ENCODE measurements at places on chromosomes 12 and 14. TPM values are rescaled to one million over a fixed set of nuclear protein-coding genes. Genes with fewer than 3 reads are reported as not detected.

- no peak overlapping the region for H3K27ac ChIP-seq
- DNase-seq: no peak
- no peak overlapping the region for H3K4me3 ChIP-seq
- peaks cover 24% of the 10 kb centered on the region for H3K36me3 ChIP-seq
Observed at GRCh38 chr12:21483531-21483930, 17.9 kb downstream of the RECQL start.

GAS2L3 gene
- not detected for polyA plus RNA-seq

STXBP6 gene
- 0.61 TPM for polyA plus RNA-seq

DNA sequence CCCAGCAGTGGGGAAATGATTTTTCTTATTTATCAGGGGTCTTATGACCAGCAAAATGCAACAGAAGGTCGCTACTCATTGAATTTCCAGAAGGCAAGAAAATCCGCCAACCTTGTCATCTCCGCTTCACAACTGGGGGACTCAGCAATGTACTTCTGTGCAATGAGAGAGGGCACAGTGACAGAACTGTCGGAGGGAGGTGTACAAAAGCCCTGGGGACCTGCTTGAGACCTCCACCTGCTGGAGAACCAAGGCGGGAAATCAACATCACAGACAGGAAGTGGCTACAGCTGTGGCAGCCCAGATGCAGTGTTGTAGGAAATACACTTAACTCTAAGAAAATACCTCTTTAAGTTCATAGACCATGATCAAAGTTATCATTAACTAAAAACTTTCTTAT is 250.9 kb upstream of the OR4E1 start:
- H3K36me3 ChIP-seq: no peaks in the 10 kb centered on the region
- H3K4me3 ChIP-seq: peak overlapping the region; percentile 76
- H3K27ac ChIP-seq: peak overlapping the region; percentile 94

ETNK1 gene
- polyA plus RNA-seq: 14.0 TPM

LYZ gene
- polyA plus RNA-seq: 5.9 TPM

PIANP gene
- not detected for polyA plus RNA-seq

DNA sequence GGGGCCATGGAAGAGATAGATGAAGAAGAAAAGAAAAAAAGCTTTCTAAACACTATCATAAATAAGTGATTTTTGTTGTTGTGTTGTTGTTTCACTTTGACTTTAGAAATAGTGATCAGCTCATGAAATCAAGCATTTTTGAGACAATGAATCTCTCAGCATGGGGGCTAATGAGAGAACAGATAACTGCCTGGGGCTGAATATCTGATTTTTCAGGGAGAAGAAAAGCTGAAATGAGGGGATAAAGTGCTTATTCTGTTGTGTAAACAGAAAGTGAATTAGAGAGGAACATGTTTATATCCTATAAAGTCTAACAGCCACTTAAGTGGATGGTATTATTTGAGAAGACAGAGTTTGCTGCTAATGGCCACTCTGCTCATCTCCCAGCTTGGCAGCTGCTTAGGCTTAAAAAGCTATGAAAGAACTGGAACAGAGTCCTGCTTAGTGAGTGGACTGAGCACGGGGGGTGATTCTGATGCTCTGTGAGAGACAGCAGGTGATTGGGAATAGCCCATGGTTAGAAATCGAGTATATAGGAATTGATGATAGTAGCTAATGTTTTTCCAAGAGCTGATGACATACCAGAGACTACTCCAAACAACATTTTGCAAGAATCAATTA is 646.1 kb upstream of the TMEM132C start:
- H3K4me1 ChIP-seq: no peaks in the 10 kb centered on the region
- H3K27ac ChIP-seq: no peak overlapping the region
- no peak for DNase-seq
- H3K4me3 ChIP-seq: no peak overlapping the region
- H3K27me3 ChIP-seq: no peaks in the 10 kb centered on the region
- H3K36me3 ChIP-seq: no peaks in the 10 kb centered on the region

SLC7A7 gene
- polyA plus RNA-seq: 0.46 TPM

DNA sequence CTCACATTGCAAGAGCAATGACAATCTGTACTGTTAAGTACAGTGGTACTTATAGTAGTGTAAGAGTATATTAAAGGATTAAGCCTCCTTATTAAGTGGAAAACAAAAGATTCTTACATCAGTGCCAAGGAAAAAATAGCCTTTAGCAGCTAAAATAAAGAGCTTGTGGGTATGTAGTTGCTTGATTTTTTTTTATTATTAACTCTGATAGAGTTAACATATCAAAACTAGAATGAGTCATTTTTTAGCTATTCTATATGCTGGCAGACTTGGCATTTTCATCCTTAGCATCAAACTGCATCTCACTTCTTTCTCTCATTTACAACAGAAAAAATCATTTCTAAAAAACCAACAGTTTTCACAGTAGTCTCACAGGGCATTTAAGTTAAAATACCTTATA is 86.5 kb downstream of the ATP2B1 start:
- H3K4me3 ChIP-seq: no peak overlapping the region
- H3K36me3 ChIP-seq: peaks cover 8% of the 10 kb centered on the region
- DNase-seq: no peak
- no peaks in the 10 kb centered on the region for H3K4me1 ChIP-seq

GRCh38 chr12:15787778-15788177 is 1.4 kb downstream of the EPS8 start:
- peaks cover 12% of the 10 kb centered on the region for H3K4me1 ChIP-seq
- peak overlapping the region; percentile 95 for H3K4me3 ChIP-seq
- peaks cover 32% of the 10 kb centered on the region for H3K27me3 ChIP-seq
- H3K27ac ChIP-seq: no peak overlapping the region
- H3K36me3 ChIP-seq: no peaks in the 10 kb centered on the region
- DNase-seq: no peak

- H3K4me3 ChIP-seq: no peak overlapping the region
- no peak for DNase-seq
- no peak overlapping the region for H3K27ac ChIP-seq
- H3K36me3 ChIP-seq: no peaks in the 10 kb centered on the region
Observed at GRCh38 chr14:74538411-74539391, 45.1 kb downstream of the ISCA2 start.

- no peaks in the 10 kb centered on the region for H3K36me3 ChIP-seq
Observed at GRCh38 chr12:30138483-30138882, 354.7 kb upstream of the TMTC1 start.

TRHDE gene
- not detected for polyA plus RNA-seq

KLRF1 gene
- polyA plus RNA-seq: 0.83 TPM

NAV3 gene
- not detected for polyA plus RNA-seq

DNA sequence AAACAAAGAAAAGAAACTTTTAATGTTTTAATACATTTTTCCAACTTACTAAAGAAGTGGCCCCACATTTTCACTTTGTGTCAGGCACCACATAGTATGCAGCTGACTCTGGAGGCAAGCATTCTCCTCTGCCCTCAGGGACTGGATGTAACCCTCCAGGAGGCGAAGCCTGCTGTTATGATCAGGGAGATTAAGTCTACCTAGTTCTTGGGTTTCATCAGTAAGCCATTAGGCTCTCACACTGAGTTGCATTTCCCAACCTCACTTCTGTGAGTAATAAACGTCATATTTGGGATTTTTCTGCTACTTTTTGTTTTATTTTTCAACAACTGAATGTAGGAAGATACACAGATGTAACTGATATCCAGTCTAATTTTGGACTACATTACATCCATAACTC is 101.2 kb upstream of the LRFN5 start:
- H3K36me3 ChIP-seq: no peaks in the 10 kb centered on the region
- H3K4me1 ChIP-seq: no peaks in the 10 kb centered on the region
- no peaks in the 10 kb centered on the region for H3K27me3 ChIP-seq
- H3K4me3 ChIP-seq: no peak overlapping the region
- DNase-seq: no peak

KRT78 gene
- not detected for polyA plus RNA-seq

GRIP1 gene
- polyA plus RNA-seq: 4.2 TPM

- no peaks in the 10 kb centered on the region for H3K4me1 ChIP-seq
- no peak overlapping the region for H3K4me3 ChIP-seq
- H3K36me3 ChIP-seq: peaks cover 7% of the 10 kb centered on the region
- no peaks in the 10 kb centered on the region for H3K27me3 ChIP-seq
- no peak for DNase-seq
Observed at GRCh38 chr14:92994942-92995341, 72.0 kb downstream of the CHGA start.

KERA gene
- not detected for polyA plus RNA-seq

GRCh38 chr12:126883697-126884096 is 1383.3 kb upstream of the TMEM132C start:
- no peaks in the 10 kb centered on the region for H3K4me1 ChIP-seq
- peaks cover 4% of the 10 kb centered on the region for H3K27me3 ChIP-seq
- DNase-seq: no peak
- no peaks in the 10 kb centered on the region for H3K36me3 ChIP-seq
- H3K4me3 ChIP-seq: no peak overlapping the region
- H3K27ac ChIP-seq: no peak overlapping the region

DNA sequence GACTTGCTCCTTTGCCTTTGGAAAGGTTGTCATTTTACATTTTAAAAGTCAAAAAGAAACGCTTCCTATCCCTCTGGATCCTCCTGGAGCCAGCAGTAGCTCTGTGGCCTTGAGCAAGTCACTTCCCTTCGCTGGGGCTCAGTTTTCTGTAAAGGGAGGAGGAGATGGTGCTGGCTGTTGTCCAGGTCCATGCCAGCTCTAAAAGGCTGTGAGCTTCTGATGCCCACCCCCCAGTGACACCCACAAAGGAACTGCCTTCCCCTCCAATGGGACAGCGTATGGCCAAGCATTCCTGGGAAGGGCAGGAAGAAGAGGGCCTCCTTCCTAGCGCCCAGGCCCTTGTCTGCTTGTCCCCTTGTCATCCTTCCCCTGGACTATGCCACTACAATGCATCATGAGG is 81.5 kb downstream of the NTF3 start:
- no peak for DNase-seq
- peaks cover 7% of the 10 kb centered on the region for H3K4me1 ChIP-seq

LBHD2 gene
- not detected for polyA plus RNA-seq

DNA sequence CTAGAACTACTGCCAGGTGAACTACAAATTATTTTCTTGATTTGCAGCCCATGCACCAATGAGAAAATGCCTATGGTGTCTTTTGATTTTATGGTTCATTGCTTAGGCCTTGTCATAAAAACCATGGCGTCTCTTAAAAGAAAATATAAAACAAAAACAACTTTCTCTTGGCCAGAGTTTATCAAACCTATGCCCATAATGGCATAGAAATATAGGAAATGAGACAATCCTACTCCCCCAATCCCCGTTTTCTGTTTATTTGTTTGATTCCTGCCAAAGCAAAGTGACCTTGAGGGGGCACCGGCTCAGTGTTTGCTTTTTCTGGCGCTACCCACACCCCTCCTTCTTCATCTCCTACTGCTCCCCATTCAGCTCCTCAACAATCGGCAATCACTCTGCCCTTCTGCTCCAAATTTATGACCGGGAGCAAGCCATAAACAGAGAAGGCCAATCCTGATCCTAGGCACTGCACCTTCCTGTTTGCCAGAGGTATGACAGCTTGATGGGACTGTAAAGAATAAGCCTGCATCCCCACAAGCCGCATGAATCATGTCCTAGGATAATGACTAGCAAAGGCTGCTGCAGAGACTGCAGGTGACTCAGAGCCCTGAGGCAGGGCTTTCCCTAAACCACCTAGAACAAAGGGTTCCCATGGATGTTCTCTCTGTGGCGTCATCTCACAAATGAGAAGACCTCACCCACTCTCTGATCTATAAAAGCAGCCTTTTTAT is 874.9 kb downstream of the NRXN3 start:
- H3K27me3 ChIP-seq: no peaks in the 10 kb centered on the region
- DNase-seq: no peak
- H3K4me1 ChIP-seq: no peaks in the 10 kb centered on the region
- peaks cover 7% of the 10 kb centered on the region for H3K36me3 ChIP-seq

DNA sequence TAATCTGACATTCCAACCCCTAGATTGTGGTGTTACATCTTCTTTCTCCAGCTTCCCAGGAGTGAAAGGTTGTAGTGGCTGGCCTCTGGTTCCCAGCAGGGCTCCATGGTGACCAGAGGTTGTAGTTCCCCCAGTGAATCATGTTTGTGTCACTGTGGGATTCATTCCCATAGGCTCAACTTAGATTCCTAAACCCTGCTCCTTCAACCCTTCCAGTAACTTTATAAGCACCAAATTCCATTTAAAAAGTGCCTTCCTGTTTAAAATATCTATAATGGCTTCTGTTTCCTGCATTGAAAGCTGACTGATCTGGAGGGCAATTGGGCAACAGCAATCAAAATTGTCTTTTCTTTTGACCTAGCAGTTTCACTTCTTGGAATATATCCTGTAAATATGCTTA is 40.5 kb upstream of the TBC1D15 start:
- no peaks in the 10 kb centered on the region for H3K36me3 ChIP-seq
- H3K4me1 ChIP-seq: no peaks in the 10 kb centered on the region

DNA sequence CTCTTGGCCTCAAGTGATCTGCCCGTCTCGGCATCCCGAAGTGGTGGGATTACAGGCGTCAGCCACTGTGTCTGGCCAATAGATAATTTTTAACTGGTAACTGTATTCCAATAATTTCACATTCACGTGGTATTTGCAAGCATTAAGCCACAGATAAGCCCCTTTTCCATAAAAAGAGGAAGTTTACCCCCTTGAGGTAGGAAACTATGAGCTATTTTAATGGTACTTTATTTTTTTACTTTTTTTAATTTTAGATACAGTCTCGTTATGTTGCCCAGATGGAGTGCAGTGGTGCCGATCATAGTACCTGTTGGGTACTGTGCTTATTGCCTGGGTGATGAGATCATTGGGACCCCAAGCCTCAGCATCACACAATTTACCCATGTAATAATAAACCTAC is 42.9 kb upstream of the AP4S1 start:
- no peak overlapping the region for H3K27ac ChIP-seq
- DNase-seq: no peak
- H3K27me3 ChIP-seq: no peaks in the 10 kb centered on the region
- H3K4me3 ChIP-seq: no peak overlapping the region

DNA sequence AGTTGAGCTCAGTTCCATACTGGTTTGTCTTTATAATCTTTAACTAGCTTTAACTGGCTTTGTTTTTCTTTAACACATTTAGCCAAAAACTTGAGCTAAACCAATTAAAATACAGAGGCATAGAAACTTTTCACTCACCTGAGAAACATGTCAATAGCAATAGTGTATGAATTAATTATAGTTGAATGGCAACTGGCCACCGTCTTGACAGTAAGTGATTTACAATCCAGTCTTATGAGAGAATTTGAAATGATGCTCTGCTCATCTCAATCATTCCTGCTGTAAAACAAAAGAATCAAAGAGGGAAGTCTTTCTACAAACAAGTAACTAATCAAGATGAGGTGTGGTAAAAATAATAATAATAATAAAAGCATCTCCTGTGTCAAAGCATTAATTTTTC is 86.6 kb upstream of the AMIGO2 start:
- no peaks in the 10 kb centered on the region for H3K27me3 ChIP-seq
- DNase-seq: no peak
- peaks cover 19% of the 10 kb centered on the region for H3K4me1 ChIP-seq
- H3K36me3 ChIP-seq: peaks cover 55% of the 10 kb centered on the region
- H3K27ac ChIP-seq: no peak overlapping the region
- no peak overlapping the region for H3K4me3 ChIP-seq

CPNE6 gene
- polyA plus RNA-seq: not detected

- H3K27me3 ChIP-seq: no peaks in the 10 kb centered on the region
- no peaks in the 10 kb centered on the region for H3K4me1 ChIP-seq
- no peaks in the 10 kb centered on the region for H3K36me3 ChIP-seq
- no peak for DNase-seq
- no peak overlapping the region for H3K27ac ChIP-seq
- H3K4me3 ChIP-seq: no peak overlapping the region
Observed at GRCh38 chr12:70982286-70982685, 61.7 kb upstream of the PTPRR start.
